Calu3 (cell line): ENCODE measurements at places on chromosomes 6 and 20. TPM values are rescaled to one million over a fixed set of nuclear protein-coding genes. Genes with fewer than 3 reads are reported as not detected.

MUCL3 gene
- 0.07 and 0.15 TPM in 2 replicates for total RNA-seq

DNA sequence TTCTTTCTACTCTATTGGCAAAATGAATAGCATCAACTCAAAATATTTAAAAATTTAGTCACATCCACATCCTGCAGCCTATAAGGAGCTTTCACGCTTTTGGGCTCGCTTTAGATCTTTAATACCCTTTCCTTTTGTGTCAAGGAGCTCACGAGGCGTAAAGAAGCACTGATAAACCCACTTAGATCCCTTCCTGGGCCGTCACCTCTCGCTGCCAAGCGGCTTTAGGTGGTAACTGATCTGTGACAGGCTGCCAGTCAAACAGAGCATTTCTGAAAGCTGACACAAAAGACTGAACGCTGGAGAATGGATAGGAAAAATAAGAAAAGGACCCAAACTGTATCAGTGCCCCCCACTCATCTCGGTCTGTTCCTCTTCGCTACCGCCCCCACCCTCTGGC is 385.7 kb upstream of the MMS22L start:
- no peak overlapping the region for H3K4me3 ChIP-seq
- H3K27me3 ChIP-seq = no peaks in the 10 kb centered on the region
- DNase-seq = no peak
- no peak overlapping the region for H3K27ac ChIP-seq
- no peaks in the 10 kb centered on the region for H3K4me1 ChIP-seq

LRRC73 gene
- 0.47 and 0.50 TPM in 2 replicates for total RNA-seq

DNA sequence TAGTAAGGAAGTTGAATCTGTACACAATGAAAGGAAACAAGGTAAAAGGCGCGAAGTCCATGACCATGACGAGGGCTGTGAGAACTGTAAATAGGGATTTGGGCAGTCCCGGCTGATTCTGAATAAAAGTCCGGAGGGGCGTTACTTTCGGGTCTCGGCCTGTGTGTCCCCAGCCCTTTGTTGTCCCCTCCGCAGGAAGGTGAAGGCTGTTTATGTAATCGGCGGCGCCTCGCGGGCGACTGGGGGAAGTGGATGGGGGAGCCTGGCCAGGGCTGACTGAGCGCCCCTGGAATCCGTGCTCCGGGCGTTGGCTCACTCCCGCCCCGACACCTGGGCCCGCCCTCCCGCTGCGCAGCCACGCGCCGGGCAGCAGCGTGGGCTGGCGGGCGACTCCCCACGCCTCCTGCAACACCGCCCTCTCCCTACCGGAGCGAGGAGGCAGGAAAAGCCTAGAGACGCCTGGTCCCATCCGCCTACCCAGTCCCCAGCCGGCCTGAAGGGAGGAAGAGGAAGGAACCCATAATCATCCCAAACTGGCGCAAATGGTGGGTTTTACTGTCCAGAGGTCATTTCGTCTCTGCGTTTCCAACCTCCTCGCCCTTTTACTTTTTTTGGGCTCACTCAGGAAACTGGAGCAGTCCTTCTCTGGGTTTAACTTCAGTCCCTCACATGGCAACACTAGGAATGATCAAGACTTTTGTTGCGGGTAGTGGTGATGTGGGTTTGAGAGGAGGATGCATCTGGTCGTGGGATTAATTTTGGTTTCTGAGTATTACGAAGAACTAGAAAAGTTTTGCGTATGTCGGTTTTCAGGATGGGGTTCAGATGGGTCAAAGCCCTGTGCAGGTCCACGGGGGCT is 12.1 kb downstream of the TRIM31 start:
- H3K4me1 ChIP-seq = peaks cover 71% of the 10 kb centered on the region
- H3K36me3 ChIP-seq = peaks cover 69% of the 10 kb centered on the region
- H3K27ac ChIP-seq = peak overlapping the region; percentile 92
- H3K27me3 ChIP-seq = no peaks in the 10 kb centered on the region

GRCh38 chr6:32967151-32968091 is 973 bp upstream of the BRD2 start:
- H3K27me3 ChIP-seq = no peaks in the 10 kb centered on the region
- peaks cover 58% of the 10 kb centered on the region for H3K36me3 ChIP-seq
- peak overlapping the region; percentile 85 for H3K27ac ChIP-seq
- peak overlapping the region; percentile 77 for H3K4me3 ChIP-seq

- no peak overlapping the region for H3K27ac ChIP-seq
- H3K4me3 ChIP-seq = no peak overlapping the region
- H3K4me1 ChIP-seq = no peaks in the 10 kb centered on the region
- peaks cover 33% of the 10 kb centered on the region for H3K36me3 ChIP-seq
These were observed 5.0 kb upstream of the LSM14B start for GRCh38 chr20:62117362-62117646.

DNA sequence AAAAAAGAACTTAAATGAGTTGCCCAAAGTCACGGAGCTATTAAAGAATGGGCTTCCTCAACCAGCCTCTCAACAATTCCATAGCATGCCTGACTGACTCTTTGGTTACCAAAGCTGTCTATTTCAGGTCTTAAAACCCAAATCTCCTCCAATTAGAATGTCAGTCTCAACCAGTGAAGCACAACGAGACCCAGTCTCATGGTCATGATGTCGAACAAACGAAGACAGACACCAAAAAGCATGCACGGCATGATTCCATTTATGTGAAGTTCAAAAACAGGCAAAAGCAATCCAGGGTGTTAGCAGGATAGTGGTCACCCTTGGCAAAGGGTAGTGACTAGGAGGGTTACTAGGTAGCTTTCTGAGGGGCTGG is 16.3 kb upstream of the PTPN1 start:
- no peak for DNase-seq
- H3K4me3 ChIP-seq = no peak overlapping the region
- H3K4me1 ChIP-seq = peaks cover 30% of the 10 kb centered on the region
- H3K27ac ChIP-seq = no peak overlapping the region
- peaks cover 8% of the 10 kb centered on the region for H3K36me3 ChIP-seq
- no peaks in the 10 kb centered on the region for H3K27me3 ChIP-seq

C6orf15 gene
- total RNA-seq = not detected in 2 replicates

DNA sequence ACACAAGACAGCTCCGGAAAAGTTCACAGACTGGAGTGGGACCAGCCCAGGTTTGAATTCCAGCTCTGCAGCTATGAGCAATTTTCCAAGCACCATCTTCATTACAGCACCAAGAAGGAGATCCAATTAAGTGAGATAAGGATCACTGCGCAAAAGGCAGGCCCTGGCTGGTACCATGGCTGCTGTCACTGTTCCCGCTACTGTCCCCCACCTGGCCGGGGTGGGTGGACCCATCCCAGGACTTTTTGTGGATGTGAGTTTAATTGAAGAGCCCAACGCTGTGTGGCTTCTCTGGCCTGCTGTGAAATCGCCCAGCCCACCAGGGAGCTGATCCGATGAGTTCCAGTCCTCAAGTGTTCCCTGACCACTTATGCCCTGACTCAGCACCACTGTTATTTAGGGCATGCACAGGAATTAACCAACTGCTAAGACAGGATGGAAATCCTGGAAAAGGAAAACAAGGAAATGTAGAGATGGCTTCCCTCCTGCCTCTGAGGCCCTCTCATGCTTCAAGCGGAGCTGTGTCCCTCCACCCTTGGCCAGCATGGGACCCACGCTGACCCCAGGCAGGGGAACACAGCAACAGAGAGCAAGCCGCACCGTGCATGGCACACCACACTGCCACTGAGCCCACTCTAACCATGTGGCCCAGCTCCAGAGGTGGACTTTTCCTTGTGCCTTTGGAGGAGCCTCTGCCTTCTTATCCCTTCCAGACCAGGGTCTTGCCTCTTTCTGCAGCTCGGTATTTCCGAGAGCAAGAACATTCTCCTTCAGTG is 150.0 kb upstream of the CST7 start:
- H3K27me3 ChIP-seq = peaks cover 20% of the 10 kb centered on the region
- H3K36me3 ChIP-seq = no peaks in the 10 kb centered on the region
- H3K27ac ChIP-seq = no peak overlapping the region
- H3K4me3 ChIP-seq = no peak overlapping the region
- H3K4me1 ChIP-seq = no peaks in the 10 kb centered on the region
